ENCODE measurements at places on chromosomes 12 and 14. TPM values are rescaled to one million over a fixed set of nuclear protein-coding genes. Genes with fewer than 3 reads are reported as not detected.

GRCh38 chr12:89357297-89357730, 5.0 kb upstream of the DUSP6 start:
- DNase-seq: no peak

- no peak for DNase-seq
Observed at GRCh38 chr14:106840258-106840657, 1313.9 kb downstream of the TMEM121 start.

GRCh38 chr12:111174251-111174960, 194.5 kb downstream of the PHETA1 start:
- DNase-seq: no peak

- no peak for DNase-seq
Observed at GRCh38 chr12:99957866-99958466, 26.8 kb downstream of the ANKS1B start.

DNA sequence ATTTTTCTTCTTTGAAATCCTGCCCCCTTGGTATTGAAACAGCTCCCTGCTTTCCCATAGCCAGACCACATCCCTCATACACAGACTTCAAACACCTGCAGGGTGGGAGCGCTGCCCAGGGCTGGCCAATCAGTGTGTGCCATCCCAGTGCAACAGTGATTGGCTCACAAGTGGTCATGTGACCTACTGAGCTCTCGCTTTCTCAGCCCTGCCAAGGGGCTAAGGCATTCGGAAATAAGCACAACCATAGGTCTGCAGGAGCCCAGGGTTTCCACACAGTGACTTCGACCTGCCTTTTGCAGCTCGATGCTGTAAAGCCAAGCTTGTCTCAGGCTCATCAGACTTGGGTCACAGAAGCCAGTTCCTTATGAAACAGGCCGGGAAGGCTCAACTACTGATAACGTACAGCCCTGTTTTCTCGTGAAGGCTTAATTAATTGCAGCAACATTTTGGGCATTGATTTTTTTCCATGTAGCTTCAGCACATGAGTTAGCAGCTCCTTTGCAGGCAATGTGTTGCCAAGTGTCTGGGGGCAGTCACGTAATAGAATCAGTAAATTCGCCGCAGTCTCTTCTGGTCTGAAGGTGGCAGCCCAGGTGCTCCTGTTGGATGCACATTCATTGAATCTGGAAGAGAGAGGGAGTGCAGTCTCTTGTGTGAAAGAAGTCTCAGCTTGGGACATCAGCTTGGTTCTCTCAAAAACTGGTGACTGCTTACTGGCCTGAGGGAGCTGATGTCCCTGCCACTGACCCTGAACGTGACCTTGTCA, 1091.8 kb downstream of the AACS start:
- no peak for DNase-seq

Gene POTEM
- not detected for total RNA-seq

Gene SLC2A3
- 435 TPM for total RNA-seq

Gene KIF26A
- total RNA-seq: 6.5 TPM

DNA sequence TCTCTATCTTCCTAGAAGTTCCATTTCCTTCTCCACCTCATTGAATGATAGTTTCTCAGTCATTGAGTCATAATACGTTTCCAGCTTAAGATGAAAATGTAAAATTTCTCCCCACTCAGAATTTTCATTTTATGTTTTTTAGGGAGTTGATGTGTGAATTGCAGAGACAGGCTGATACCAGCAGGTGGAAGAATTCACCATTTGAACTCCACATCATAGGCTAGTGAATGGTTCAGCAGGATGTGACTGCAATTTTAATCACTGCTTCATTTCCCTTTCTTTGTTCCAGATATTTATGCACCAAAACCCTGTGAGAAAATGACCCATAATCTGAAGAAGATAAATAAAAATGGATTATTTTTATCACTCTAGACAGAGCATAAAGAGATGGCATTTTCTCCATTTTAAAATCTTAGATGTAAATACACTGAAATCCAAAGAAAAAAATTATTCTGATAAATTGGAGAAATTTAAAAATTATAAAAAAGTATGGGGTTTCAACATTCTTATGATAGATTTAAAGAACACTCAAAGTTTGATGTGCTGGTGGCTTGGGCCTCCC, 10.6 kb upstream of the PYGL start:
- peak; percentile 66 for DNase-seq

DNA sequence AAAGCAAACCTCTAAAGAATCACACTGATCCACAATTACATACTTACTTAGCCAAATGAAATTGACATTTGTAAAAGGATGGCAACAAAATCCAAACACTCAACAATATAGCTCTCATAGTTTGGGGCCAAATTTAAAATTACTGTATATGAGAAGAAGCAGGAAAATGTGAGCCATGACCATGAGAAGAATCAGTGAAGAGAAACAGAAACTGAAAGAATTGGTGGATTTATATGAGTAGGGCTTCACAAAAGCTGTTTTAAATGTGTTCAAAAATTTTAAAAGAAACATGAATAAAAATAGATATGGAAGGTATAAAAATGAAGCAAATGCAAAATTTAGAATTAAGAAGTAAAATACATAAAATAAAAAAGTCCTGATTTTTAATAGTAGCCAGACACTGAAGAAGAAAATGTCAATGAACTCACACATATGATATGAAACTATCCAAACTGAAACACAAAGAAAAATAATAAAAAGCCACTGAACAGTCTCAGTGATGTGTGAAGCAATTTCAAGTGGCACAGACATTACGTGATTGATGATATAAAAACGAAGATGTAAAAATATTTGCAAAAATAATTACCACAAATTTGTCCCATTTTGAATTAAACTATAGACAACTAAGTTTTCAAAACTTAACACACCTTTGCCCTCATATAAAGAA, 87.9 kb upstream of the MDGA2 start:
- DNase-seq: no peak

Gene MYL2
- total RNA-seq: not detected

GRCh38 chr12:9363145-9363544, 154.9 kb upstream of the PZP start:
- DNase-seq: no peak

Gene DPPA3
- total RNA-seq: not detected

- DNase-seq: no peak
Observed at GRCh38 chr12:30320561-30320960, 375.1 kb downstream of the IPO8 start.

GRCh38 chr14:60485598-60486251, at the start of gene C14orf39:
Gene C14orf39 (minus strand): TSS chr14:60486063. CDS start chr14:60485078, 985 bp downstream.
- DNase-seq: peak; percentile 82

- peak; percentile 61 for DNase-seq
Observed at GRCh38 chr14:80973931-80974641, 18.7 kb downstream of the TSHR start.

- DNase-seq: no peak
Observed at GRCh38 chr14:101738703-101739320, 22.7 kb upstream of the PPP2R5C start.

- no peak for DNase-seq
Observed at GRCh38 chr12:124929649-124930419, 15.4 kb upstream of the UBC start.

DNA sequence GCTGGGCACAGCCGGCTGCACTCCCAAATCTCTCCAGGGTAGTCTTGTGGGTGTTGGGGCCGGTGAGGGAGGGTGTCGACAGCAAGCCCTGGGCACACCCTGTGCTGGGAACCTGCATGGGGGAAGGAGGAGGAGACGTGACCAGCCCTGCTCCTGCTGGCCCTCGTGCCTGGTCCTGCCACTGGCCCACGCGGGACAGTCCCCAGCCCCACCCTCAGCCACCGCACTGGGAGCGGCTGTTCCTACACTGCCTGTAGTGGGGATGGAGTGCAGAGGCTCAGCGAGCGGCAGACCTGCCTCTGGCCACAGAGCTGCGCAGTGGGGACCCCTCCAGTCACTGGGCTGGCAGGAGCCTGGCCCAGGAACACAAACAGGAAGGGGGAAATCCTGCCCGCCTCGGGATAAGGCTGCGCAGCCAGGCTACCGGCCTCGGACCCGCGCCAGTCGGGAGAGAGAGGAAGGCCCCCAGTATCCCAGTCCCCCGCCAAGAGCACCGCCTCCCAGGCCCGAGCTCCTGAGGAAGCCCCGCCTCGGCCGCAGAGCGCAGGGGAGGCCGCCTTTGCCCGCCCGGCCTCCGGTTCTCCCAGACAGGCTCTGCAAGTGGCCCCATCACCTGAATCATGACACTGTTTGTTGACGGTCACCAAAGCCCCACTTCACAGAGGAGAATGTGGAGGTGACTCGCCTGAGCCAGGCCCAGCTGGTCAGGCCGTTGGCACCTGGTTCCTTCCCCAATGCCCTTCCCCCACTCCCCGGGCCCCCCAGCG, 10.6 kb downstream of the AHNAK2 start:
- peak; percentile 75 for DNase-seq

GRCh38 chr12:61018571-61018970, 1241.6 kb upstream of the USP15 start:
- DNase-seq: no peak

- no peak for DNase-seq
Observed at GRCh38 chr12:77760271-77761025, 70.2 kb upstream of the NAV3 start.

DNA sequence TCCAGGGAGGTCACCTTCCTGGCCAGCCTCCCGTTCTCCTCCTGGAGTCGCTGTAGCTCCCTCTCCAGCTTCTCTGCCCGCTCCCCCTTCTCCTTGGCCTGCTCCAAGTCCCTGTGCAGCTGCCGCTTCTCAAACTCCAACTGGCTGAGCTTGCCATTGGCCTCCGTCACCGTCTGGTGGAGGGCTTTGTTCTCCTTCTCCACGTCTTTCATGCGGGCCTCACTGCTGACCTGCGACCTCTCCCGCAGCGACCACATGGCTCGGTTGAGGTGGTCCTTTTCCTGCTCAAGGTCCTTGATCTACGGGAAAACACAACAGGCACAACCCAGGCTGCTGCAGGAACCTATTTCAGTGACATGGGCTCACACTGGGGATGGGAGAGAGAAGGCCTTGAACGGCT, 69.3 kb upstream of the GPR68 start:
- no peak for DNase-seq

GRCh38 chr12:95551305-95551704, at the start of gene USP44:
Gene USP44 (minus strand): TSS chr12:95551476. CDS start chr12:95534256, 17,220 bp downstream.
- DNase-seq: no peak

Gene EXOC3L4
- total RNA-seq: 4.0 TPM

- no peak for DNase-seq
Observed at GRCh38 chr14:44669496-44669895, 162.4 kb upstream of the FSCB start.

GRCh38 chr12:78176643-78177042, 345.9 kb downstream of the NAV3 start:
- DNase-seq: no peak

- peak; percentile 76 for DNase-seq
Observed at GRCh38 chr12:114221136-114221833, 184.7 kb downstream of the TBX5 start.

GRCh38 chr12:19830446-19830845, 391.2 kb downstream of the AEBP2 start:
- no peak for DNase-seq

GRCh38 chr12:115354007-115354890, 670.3 kb upstream of the TBX3 start:
- DNase-seq: peak; percentile 57

DNA sequence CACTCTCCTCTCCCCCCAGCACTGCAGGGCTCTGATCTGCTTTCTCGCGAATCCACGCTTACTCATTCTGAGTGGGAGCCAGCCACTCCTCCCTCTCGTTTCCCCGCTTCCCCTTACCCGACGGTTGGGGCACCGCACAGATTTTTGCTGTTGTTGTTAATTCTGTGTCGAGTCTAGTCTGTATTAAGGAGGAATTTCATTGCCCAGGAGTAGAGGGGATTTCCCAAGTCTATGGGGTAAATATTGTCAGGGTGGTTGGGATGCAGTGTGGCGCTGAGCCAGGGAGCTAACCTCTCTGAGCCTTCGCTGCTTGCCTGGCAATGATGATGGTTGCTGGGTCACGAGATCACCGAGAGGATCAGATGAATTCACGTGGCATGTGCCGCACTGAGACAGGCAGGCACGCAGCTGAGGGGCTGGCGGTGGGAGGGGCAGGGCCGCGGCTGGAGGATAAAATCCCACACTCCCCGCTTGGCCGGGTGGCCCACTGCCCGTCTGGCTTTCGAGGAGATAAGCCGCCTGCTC, 18.5 kb downstream of the NCOR2 start:
- DNase-seq: peak; percentile 58

GRCh38 chr12:130819681-130820080, 19.4 kb downstream of the STX2 start:
- DNase-seq: no peak

GRCh38 chr14:89146274-89146673, 270.8 kb downstream of the FOXN3 start:
- no peak for DNase-seq

- no peak for DNase-seq
Observed at GRCh38 chr14:94942601-94943000, 172.7 kb upstream of the GSC start.

Gene ASCL1
- 0.88 TPM for total RNA-seq

DNA sequence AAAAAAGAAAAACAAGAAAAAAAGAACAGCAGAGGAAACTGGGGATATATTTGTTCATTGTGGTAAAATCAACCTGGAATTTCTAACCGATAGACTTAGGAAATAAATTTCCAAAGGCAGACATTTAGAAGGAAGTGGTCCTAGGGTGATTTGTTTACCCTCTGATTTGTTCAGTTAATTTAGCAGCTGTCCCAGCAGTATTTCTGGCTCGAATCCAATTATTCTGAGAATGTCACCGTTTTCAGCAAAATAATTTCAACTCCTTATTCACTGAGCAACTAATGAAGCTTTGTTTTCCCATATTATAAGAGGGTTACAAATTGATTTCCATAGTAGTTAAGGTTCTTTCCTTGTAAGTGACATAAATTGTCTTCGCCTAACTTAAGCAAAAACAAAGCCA, 285.2 kb upstream of the SYT10 start:
- DNase-seq: no peak

GRCh38 chr12:107619831-107620230, 65.8 kb upstream of the PWP1 start:
- DNase-seq: no peak

DNA sequence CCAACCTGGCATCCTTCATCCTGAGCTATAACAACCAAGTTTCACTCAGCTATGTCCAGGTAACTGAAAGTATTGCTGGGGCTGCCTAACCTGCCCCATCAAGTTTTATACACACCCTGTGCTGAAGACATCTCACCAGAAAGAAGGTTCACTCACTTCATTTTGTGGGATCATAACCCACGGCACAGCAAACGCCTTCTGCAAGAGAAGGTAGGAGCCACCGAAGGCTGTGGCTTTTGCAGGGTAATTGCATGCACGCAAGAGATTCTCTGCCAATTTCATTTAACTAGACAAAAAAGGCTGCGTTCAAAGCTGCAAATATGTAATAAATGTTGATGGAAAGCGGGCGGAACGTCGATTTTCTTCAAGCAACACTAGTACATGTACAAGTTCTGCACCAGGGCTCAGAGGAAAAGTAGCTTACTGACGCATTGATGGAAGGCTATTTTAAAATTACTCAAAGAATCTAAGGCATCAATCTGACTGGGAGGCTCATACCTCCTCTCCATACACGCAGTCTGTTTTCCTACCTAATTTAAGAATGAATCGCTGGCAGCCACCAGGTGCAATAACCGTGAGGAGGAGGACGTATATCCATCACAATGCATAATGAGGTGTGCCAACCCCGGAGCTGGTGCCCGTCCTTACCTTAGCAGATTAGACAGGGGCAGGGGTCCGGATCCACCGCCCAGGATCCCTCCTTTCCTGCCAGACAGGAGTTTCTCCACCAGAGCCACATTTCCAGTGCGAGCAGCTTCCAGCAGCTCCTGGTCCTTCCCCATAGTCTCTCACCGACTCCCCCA, 1.1 kb downstream of the ANKS1B start:
- peak; percentile 17 for DNase-seq
